ENCODE measurements at places on chromosomes 16 and 17.

DNA sequence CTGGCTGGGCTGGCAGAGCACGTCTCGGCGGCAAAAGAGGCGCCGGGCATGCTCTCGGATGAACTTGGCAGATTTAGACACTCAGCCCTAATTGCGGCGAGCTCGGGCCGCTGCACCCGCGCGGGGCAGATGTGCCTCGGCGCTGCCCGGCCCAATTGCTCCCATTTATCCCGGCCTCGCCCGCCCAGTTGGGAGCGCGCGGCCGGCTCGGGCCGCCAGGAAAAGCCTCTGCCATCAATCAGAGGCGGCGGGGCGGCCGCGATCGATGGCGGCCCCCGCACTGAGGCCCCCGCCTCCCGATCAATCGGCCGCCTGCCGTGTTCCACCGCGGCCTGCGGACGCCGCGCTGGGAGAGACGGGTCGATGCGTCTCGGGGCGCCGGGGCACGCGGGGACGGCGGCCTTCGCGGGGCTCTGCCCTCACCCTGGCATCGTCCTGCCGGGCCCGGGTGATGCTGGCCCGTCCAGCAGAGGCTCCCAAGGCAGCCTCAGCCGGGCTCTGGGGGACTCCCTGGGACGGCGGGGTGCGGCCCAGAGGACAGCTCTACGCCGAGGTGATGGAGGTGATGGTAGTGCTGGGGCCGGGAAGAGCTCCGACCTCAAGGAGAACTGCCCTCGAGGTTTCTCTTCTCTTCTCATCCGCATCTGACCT lies 200.9 kb upstream of the N4BP1 start:
- DNase-seq = no peak

GRCh38 chr16:88706965-88707826 lies 893 bp downstream of the CTU2 start:
- no peak for DNase-seq

- DNase-seq = no peak
Observed at GRCh38 chr16:24571096-24571495, 31.7 kb downstream of the RBBP6 start.

GRCh38 chr17:57983446-57983845 lies 4.6 kb downstream of the VEZF1 start:
- no peak for DNase-seq

GRCh38 chr17:29143894-29144293 lies 36.3 kb downstream of the MYO18A start:
- no peak for DNase-seq

GRCh38 chr16:56932721-56933619 lies 1.0 kb downstream of the HERPUD1 start:
- DNase-seq = no peak

GRCh38 chr16:55294931-55295342 lies 29.1 kb upstream of the IRX6 start:
- no peak for DNase-seq

- DNase-seq = no peak
Observed at GRCh38 chr16:4879049-4879448, 31.8 kb downstream of the UBN1 start.

DNA sequence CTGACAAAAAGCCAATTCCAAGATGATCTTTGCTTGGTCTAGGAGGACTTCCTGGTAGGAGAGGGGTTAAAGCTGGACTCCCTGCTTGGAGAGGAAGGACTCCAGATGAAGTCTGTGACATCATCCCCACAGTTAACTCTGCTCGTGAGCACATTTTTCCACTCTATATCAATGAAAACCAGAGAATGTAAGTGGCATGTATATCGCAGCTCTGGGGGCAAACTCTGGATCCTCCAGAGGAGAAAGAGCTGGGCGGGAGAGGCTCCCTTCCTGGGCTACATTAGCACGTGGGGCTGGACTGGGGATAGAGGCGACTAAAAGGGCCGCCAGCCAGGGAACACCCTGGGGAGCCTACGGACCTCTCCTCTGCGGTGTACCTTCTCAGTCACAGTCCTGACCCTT lies 34.1 kb downstream of the HIC1 start:
- no peak for DNase-seq

DNA sequence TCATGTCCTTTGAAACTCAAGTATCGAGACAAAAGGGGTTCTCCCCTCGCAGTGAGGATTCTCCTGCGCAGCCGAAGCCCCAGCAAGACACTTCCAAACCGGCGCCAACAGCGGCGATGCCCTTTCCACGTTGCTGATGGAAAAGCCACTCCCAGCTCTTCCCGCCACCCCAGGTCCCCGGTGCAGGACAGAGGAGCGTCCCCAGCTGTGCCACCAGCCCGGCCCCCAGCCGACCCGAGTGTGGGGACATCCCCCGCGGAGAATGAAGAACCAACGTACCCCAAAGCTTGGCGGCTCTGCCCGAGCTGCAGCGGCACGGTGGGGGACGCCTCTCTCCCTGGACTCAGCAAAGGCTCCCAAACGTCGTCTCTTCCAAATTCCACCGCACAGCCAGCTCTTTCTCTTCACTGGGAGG lies 573 bp downstream of the CHST6 start:
- DNase-seq = no peak

DNA sequence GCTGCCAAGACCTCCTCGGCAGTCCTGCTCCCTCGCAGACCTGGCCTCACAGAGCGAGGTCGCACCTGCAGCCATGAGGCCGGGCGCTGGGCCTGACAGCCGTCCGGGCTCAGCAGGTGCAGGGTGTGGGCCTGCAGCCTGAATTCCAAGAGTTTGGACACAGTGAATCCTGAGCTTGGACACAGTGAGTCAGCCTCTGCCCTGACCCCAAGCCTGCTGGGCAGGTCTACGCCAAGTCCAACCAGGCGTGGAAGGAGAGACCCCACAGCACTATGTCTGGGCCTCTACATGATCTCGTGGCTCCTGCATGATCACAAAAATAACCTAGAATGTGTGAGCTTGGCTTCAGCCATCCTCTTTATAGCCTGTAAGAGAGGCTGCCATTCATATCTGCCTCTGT lies 121.0 kb downstream of the C16orf95 start:
- no peak for DNase-seq

DNA sequence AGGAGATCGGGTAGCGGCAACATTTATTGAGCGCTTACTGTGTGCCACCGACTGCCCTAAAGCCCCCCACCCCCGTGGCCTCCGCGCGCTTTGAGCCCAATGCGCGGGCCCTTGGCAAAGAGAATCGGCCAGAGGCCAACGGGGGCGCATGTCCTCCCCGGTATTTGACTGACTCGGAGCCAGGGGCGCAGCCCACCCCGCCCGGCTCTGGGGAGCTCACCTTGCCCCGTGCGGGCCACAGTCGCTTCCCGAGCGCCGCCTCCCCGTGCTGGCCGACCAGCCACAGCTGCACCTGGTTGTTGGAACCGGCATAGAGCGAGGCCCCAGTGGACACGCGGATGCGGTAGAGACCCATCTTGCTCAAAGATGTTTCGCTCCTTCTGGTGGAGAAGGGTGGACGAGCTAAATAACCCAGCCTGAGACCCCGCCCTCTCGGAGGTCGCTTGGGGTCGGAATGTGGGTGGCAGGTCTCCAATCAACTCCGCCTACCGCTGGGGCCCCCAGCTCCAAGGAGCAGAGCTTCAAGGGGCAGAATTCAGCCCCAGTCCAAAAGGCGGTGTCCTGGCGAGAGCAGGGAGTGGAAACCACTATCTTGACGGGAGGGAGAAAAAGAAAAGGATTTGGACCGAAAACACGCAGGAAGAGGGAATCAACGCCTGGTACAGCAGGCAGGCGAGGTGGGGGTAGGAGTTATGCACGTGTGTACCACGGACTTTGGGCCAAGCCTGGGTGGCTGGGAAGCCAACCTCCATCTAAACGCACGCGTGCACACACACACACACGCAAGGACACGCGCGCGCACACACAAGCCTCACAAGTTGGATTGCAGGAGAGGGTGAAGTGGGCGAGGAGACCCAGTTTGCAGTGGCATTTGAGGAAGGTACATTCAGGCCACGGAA lies at the start of gene ALOX15:
Gene ALOX15, minus strand, starts transcription at position 382 of the 899 bp plus-strand sequence. Its CDS starts 27 bp downstream, at position 355.
- DNase-seq = no peak
